ENCODE measurements at places on chromosomes 4 and X.

DNA sequence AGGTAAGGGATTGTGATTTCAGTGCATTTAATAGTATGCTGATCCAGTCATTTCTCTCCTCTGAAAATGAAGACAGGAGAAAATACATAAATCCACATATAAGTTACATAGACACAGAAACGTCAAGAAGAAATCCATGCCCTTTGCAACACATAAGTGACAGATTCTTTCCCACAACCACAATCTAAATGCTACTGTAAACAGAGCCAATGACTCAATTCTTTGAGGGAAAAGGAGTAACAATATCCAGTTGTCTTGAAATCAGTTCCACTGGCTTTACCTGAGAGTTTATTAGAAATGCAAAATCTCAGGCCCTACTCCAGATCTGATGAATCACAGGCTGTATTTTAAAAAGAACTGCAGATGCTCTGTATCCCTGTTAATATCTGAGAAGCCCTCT is 66.4 kb downstream of the ARAP2 start:
- H3K36me3 ChIP-seq = no peaks in the 10 kb centered on the region
- DNase-seq = no peak
- H3K27me3 ChIP-seq = no peaks in the 10 kb centered on the region
- no peak overlapping the region for H3K27ac ChIP-seq

DNA sequence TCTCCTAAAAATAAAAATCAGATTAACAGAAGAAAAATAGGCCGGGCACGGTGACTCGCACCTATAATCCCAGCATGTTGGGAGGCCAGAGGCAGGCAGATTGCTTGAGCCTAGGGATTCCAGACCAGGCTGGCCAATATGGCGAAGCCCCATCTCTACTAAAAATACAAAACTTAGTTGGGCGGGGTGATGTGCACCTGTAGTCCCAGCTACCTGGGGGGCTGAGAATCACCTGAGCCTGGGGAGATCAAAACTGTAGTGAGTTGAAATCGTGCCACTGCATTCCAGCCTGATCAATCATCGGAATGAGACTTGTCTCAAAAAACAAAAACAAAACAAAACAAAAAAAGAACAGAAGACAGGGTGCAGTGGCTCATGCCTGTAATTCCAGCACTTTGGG is 32.8 kb upstream of the NOCT start:
- no peak for DNase-seq
- H3K4me1 ChIP-seq = no peaks in the 10 kb centered on the region
- no peak overlapping the region for H3K27ac ChIP-seq
- H3K36me3 ChIP-seq = no peaks in the 10 kb centered on the region
- H3K27me3 ChIP-seq = no peaks in the 10 kb centered on the region

DNA sequence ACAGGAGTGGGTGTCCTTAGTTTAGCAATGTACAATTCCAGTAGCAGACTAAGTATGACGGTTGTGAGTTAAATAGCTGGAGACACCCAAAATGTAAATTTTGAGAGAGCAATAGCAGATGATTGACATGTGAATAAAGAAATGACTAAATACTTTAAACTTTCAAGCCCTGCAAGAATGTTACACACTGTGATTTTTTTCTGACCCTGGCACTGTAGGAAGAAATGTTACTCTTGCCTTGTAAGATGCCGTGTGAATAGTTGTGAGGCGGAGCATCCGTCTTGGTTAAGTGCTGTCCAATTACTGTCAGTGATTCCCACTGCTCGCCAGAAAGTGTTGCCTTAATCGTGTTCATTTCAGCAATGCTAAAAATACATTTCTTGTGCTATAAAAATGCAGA is 1248.1 kb downstream of the RAPGEF2 start:
- H3K27ac ChIP-seq = no peak overlapping the region
- H3K27me3 ChIP-seq = no peaks in the 10 kb centered on the region
- no peaks in the 10 kb centered on the region for H3K4me1 ChIP-seq
- DNase-seq = no peak
- H3K36me3 ChIP-seq = no peaks in the 10 kb centered on the region
- H3K4me3 ChIP-seq = no peak overlapping the region

DNA sequence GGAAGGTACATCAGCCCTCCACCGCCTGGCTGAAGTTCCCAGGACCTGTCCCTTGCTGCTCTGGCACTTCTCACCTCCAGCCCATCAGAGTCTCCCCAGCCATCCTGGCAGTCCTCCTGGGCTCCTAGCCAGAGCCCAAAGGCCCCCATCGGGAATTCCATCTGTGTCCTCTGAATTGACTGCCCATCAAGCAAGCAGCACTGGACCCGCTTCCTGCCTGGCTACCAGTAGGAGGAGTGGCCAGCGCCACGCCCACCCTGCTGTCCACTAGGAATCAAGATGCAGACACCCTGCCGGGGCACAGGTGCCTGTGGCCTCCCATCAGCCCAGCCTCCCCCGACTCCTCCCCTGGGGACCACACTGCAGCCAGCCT is 47.2 kb downstream of the C4orf50 start:
- peaks cover 19% of the 10 kb centered on the region for H3K27me3 ChIP-seq
- H3K36me3 ChIP-seq = no peaks in the 10 kb centered on the region
- H3K4me3 ChIP-seq = no peak overlapping the region
- no peak for DNase-seq
- no peak overlapping the region for H3K27ac ChIP-seq

GRCh38 chr4:3389233-3390215 is 52.2 kb upstream of the HGFAC start:
- DNase-seq = no peak
- H3K27ac ChIP-seq = peak overlapping the region; percentile 85
- H3K36me3 ChIP-seq = peaks cover 3% of the 10 kb centered on the region
- H3K4me1 ChIP-seq = peaks cover 42% of the 10 kb centered on the region
- no peaks in the 10 kb centered on the region for H3K27me3 ChIP-seq

- no peak overlapping the region for H3K4me3 ChIP-seq
- no peaks in the 10 kb centered on the region for H3K36me3 ChIP-seq
- H3K27ac ChIP-seq = no peak overlapping the region
- no peaks in the 10 kb centered on the region for H3K27me3 ChIP-seq
- H3K4me1 ChIP-seq = no peaks in the 10 kb centered on the region
- DNase-seq = peak; percentile 5
Measured at GRCh38 chr4:92634882-92635281, 331.1 kb downstream of the GRID2 start.

DNA sequence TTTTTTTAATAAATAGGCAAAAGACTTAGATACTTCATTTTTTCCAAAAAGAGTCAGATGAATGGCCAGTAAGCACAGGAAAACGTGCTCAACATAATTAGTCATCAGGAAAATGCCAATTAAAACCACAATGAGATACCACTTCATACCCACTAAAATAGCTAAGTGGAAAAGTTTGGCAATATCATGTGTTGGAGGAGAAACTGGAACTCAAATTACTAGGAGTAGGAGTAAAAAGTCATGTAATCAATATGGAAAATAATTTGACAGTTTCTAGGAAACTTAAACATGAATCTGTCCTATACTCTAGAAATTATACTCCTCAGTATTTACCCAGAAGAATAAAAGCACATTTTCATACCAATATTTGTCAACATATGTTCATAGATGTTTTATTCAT is 449.8 kb downstream of the INPP4B start:
- no peaks in the 10 kb centered on the region for H3K4me1 ChIP-seq
- H3K27ac ChIP-seq = no peak overlapping the region

GRCh38 chr4:24477919-24478318 is 106.4 kb downstream of the DHX15 start:
- DNase-seq = peak; percentile 87
- H3K36me3 ChIP-seq = no peaks in the 10 kb centered on the region
- no peak overlapping the region for H3K4me3 ChIP-seq
- H3K4me1 ChIP-seq = peaks cover 18% of the 10 kb centered on the region
- peak overlapping the region; percentile 20 for H3K27ac ChIP-seq

DNA sequence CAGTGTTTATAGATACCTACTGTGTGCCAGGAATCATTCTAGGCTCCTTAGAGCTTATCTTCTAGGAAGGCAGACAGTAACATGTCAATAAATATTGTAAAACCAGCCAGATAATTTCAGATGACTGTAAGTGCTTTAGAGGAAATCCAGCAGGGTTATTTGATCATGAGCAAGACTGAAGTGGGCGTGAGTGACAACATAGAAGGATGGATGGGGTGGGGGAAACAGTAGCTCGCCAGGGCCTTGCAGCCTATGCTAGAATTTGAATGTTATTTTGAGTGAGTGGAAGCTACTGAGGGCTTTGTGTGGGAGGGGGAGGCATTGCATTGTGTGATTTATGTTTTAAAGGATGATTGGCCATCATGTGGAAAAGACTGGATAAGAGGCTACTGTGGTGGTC is 6.7 kb downstream of the SRD5A3 start:
- no peak overlapping the region for H3K4me3 ChIP-seq
- no peak for DNase-seq
- no peaks in the 10 kb centered on the region for H3K4me1 ChIP-seq
- no peak overlapping the region for H3K27ac ChIP-seq
- no peaks in the 10 kb centered on the region for H3K27me3 ChIP-seq

DNA sequence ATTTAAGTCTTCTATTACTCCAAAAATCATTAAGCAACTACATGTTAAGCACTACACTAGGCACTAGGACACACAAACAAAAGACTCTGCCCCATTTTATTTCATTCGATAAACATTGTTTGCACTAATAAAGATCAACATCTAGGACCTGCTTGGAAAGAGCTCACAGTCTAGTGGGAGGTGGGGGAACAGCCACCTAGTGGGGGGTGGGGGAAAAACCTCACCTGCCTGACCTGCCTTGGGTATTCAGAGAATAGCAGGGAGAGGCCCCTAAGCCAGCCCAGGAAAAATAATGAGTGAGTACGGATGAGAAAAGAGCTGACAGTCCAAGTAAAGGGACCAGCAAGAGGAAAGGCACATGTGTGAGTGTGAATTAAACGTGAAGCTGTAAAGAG is 52.2 kb downstream of the PRDM5 start:
- no peak for DNase-seq
- H3K4me1 ChIP-seq = no peaks in the 10 kb centered on the region
- no peak overlapping the region for H3K27ac ChIP-seq
- no peak overlapping the region for H3K4me3 ChIP-seq

DNA sequence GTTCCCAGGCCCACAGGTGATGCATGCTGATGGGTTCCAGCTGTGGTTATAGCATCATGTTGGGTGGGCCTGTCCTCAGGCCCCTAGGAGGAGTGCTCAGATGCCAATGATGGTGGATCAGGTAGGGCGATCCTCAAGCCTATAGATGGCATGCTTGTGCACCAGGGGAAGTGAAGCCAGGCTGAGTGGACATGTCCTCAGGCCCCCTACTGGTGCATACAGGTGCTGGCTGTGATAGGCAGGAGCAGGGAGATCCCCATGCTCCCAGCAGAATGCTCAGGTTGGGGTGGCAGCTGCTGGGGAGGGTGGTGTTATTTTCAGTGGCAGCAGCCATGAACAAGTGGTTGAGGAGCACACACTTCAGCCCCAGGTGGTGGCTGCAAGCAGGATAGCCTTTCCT is 96.0 kb downstream of the SMARCA1 start:
- no peak overlapping the region for H3K4me3 ChIP-seq
- no peaks in the 10 kb centered on the region for H3K4me1 ChIP-seq
- peaks cover 7% of the 10 kb centered on the region for H3K36me3 ChIP-seq
- no peaks in the 10 kb centered on the region for H3K27me3 ChIP-seq
- H3K27ac ChIP-seq = no peak overlapping the region

DNA sequence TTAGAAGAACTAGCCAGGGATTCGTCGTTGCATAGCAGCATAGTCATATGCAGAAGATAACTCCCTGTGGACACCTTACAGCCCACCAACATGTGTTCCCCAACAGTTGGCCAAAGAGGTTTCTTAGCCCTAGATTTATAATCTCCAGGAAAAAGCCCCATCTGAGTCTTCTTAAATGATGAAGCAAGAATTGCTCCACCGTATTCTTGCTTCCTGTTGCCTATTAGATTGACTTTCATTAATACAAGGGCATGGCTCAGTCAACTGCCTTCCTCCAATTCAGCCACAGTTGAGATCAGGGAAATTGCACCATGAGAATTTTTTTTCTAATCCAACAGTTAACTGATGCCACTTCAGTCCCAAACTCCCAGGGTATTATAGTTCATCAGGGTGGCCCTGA is 5.2 kb upstream of the AFF2 start:
- H3K36me3 ChIP-seq = no peaks in the 10 kb centered on the region
- peaks cover 13% of the 10 kb centered on the region for H3K27me3 ChIP-seq
- no peak overlapping the region for H3K4me3 ChIP-seq
- no peak overlapping the region for H3K27ac ChIP-seq

- no peak overlapping the region for H3K4me3 ChIP-seq
- no peak overlapping the region for H3K27ac ChIP-seq
- no peaks in the 10 kb centered on the region for H3K36me3 ChIP-seq
- H3K27me3 ChIP-seq = peaks cover 7% of the 10 kb centered on the region
- no peaks in the 10 kb centered on the region for H3K4me1 ChIP-seq
- no peak for DNase-seq
Measured at GRCh38 chrX:10548688-10549087, 71.7 kb downstream of the MID1 start.

- peaks cover 5% of the 10 kb centered on the region for H3K4me1 ChIP-seq
- no peak overlapping the region for H3K4me3 ChIP-seq
- no peak for DNase-seq
- no peaks in the 10 kb centered on the region for H3K36me3 ChIP-seq
Measured at GRCh38 chr4:6029254-6029653, 11.0 kb upstream of the C4orf50 start.

GRCh38 chr4:151610229-151610628 is 150.6 kb downstream of the GATB start:
- H3K27ac ChIP-seq = no peak overlapping the region
- H3K4me1 ChIP-seq = no peaks in the 10 kb centered on the region
- no peaks in the 10 kb centered on the region for H3K36me3 ChIP-seq
- H3K4me3 ChIP-seq = no peak overlapping the region
- DNase-seq = no peak

DNA sequence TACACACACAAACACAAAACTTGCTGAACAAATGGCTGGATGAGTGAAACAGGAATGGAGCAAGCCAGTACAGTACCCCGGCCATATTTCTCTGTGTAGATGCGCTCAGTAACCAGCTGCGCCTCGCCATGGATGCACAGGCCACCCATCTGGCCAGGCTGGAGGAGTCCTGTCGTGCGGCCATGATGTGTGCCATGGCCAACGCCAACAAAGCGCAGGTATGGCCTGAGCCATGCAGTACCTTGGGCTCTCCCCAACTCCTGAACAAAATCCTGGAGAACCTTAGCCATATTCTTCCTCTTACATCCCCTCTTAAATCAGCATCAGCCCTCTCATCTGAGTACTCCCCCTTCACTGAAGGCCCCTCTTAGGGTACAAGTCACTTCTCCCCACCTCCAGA is 4.4 kb downstream of the HSD17B10 start:
- H3K4me1 ChIP-seq = peaks cover 9% of the 10 kb centered on the region
- no peak overlapping the region for H3K4me3 ChIP-seq
- H3K27me3 ChIP-seq = peaks cover 54% of the 10 kb centered on the region
- peaks cover 24% of the 10 kb centered on the region for H3K36me3 ChIP-seq
